ENCODE measurements at places on chromosomes 2 and 18.

DNA sequence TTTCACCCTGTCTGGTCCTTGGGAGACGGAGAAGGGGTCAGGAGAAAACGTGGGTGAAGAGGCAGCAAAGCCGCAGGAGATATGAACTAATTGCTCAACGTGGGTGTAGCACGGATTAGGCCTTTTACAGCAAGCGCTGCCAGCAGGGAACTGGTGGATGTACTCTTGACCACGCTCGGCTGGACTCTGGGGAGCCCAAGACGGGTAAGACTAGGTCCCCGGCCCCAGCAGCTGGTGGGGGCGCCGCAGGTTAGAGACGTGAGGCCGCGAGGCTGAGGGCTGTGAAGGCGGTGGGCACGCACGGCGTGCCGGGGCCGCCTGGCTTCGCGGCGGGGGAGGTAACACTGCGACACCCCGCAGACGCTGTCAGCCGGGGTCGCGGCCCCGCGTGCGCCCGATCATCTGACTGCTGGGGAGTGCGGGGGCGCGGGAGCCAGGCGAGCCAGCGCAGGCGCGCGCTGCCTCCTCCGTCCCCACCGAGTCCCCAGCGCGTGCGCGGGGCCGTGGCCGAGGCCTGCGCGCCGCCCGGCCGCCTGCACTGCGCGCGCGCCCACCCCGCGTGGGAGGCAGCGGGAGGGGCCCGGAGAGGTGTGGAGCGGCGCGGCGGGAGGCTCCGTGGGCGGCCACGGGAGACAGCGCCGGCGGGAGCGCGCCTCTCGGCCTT is at the start of gene CLIP4:
CLIP4 (plus strand) TSS at position 470 of the 664 bp plus-strand sequence. CDS start 5,974 bp downstream, outside the sequence.
- DNase-seq = peak; percentile 66

GRCh38 chr2:149766339-149766738 is 178.8 kb upstream of the MMADHC start:
- no peak for DNase-seq

DNA sequence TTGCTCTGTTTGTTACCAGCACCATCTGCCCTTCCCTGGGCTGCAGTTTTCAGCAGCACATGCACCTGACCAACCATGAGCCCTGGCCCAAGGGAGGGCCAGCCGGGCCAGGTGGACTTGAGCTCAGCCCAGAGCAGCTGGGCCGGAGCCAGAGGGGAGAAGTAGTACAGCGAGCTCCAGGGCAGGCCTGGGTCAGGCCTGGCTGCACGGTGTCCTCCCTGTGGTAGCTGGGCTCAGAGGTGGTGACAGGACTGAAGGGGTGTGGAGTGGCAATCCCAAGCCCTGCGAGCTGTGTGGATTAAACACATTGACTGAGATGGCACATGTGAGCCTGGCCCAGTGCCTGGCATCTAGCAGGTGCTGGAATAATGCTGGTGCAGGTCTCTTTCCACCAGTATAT is 222.2 kb downstream of the GLI2 start:
- DNase-seq = no peak

- no peak for DNase-seq
Measured at GRCh38 chr2:173401716-173402326, 47.1 kb downstream of the CDCA7 start.

DNA sequence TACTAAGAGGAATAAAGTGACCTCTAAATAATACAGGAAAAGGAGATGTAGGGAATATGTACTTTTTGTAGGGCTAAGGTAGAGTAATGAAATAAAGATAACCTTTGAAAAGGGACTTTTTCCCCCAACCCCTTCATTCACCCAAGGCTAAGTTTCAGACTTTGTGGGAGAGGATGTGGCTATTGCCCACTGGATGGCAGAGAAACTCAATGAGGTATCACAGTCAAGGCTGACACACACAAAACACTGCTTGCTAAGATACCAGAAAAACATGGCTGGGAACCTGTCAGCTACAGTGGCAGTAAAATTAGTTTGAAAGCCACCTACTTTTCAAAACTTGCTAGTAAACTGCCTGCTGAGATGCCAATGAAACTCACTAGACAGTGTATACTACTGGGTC is 158.8 kb upstream of the WDSUB1 start:
- DNase-seq = no peak

DNA sequence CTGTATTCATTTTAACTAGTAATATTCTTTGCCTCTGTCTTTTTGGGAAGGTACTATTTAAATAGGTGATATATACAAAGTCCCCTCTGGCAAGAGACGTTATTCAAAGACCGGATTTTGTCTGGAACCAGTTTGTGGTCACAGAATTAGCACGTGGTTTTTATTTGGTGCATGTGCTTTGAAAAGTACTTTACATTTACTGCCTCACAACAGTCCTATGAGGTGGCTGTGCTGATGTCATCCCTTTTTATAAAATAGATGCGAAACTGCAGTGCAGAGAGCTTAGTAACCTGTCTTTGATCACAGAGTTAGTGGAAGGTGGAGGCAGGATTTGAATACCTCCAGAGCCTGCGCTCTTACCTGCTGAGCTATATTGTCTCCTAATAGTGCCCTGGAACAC is 4.0 kb downstream of the LPIN1 start:
- peak; percentile 81 for DNase-seq

DNA sequence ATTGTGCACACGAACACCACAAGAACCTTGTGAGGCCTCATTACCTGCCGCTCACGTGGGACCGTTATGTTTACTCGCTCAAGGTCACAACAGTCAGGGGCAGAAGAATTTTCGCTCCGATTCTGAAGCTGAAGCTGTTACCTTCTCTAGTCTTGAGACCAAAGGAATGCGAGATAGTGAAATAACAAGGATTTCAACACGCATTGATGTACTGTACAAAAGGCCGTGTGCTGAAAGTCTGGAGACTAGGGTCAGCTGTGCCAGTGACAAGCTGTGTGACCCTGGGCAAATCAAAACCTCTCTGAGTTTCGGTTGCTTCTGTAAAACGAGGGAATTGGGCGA is 583 bp downstream of the NEMP2 start:
- DNase-seq = peak; percentile 54
